ENCODE measurements at places on chromosomes 1 and 21.

DNA sequence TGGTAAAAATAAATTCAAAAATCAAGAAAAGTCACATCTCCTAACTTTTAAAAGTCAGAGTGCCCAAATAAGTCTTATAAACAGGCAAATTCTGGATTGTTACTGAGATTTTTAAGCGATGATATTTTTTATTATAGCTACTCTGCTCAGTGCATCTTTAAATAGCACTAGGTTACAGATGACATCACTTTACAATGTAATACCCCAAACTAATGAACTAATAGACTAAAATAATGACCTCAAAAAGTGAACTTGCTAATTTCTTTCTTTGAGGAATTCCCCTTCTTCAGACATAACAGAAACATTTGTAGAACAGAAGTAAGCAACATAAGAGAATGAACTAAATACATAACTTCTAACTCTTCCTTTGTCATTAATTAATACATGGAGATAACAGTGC lies 33.0 kb upstream of the ACTA1 start:
- DNase-seq, result no peak

DNA sequence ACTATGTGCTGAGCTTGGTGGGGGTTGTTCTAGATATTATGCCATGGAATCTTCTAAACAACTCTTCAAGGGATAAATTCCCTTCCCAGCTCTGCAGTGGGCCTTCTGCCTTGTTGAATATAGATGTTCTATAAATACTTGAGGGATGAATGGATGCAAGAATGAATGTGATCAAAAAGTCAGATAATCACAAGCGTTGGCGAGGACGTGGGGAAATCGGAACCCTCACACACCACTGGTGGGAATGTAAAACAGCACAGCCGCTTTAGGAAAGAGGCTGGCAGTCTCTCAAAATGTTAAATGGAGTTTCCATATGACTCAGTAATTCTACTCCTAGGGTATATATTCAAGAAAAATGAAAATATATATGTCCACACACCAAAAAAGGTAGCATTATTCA lies 19.0 kb downstream of the SDC3 start:
- no peak for DNase-seq

GRCh38 chr1:67446893-67447292 lies 16.7 kb upstream of the SERBP1 start:
- DNase-seq, result no peak

GRCh38 chr1:66475940-66476339 lies 58.0 kb upstream of the SGIP1 start:
- DNase-seq, result no peak

- peak; percentile 56 for DNase-seq
Measured at GRCh38 chr1:236064674-236065508, at the start of gene NID1. NID1 (minus strand) TSS chr1:236065090; CDS start chr1:236065079, 11 bp downstream.

DNA sequence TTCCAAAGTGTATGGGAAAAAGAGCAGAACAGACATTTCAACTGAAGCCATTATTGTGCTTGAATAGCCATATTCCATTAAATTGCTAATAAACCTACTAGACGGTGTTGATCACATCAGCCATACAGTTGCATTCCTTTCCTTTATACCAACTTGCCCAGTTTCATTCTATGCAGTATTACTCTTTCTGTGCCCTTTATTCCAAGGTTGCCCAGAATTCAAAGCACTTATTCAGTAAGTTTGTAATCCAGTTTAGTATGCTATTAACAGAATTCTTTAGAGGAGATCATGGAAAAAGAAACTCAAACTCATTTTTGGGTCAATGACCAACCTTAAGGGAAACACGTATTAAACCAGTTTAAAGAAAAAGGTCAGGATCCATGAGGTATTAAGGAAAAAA lies 89.5 kb downstream of the DDAH1 start:
- no peak for DNase-seq

GRCh38 chr1:164518692-164519332 lies 40.2 kb upstream of the PBX1 start:
- DNase-seq, result no peak

- no peak for DNase-seq
Measured at GRCh38 chr1:231390071-231390470, 32.0 kb downstream of the EGLN1 start.
